ENCODE measurements at places on chromosomes 12 and 14.

DNA sequence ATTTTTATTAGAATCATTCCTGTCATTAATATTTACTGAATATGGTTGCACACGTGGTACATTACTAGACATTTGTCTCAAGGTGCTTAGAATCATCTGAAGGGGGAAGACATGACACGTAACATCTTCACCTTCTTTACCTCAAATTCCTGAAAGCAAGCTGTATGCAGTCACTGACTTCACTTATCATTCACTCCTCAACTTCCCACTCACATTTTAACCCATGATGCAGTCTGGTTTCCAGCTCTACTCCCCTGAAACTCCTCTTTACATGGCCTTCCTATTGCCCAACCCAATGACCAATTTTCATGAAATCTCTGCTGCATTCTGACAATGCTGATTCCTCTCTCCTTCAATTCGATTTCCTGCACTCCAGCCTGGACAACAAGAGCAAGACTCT, 5.8 kb upstream of the PSMC6 start:
- DNase-seq: no peak

GRCh38 chr12:1919284-1919683, 832 bp upstream of the CACNA2D4 start:
- DNase-seq: no peak

- no peak for DNase-seq
Observed at GRCh38 chr14:89131004-89131750, 285.9 kb downstream of the FOXN3 start.

- DNase-seq: no peak
Observed at GRCh38 chr12:25855716-25856115, 102.8 kb upstream of the RASSF8 start.

All from T-helper 2 cell (primary cell).